ENCODE measurements at places on chromosomes 16 and 17.

GRCh38 chr16:54437921-54438320 lies 151.3 kb upstream of the IRX3 start:
- no peak for DNase-seq

DNA sequence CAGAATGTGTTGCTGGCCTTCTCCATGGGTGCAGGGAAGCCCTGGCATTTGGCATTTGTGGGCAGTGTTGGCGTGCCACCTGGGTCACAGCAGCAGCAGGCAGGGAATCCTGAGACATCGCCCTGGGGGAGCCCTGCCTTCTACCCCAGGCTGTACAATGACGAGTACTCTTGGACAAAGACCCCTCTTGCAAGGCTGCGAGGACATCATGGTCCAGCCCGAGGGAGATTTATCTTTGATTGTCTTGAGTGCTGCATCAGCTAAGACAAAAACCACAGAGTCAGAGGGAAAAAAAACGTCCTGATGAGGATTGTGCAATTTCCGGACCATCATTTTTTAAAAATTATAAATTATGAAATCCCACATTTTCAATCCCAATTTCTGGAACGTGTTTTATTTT lies 3.7 kb downstream of the CRISPLD2 start:
- no peak for DNase-seq

DNA sequence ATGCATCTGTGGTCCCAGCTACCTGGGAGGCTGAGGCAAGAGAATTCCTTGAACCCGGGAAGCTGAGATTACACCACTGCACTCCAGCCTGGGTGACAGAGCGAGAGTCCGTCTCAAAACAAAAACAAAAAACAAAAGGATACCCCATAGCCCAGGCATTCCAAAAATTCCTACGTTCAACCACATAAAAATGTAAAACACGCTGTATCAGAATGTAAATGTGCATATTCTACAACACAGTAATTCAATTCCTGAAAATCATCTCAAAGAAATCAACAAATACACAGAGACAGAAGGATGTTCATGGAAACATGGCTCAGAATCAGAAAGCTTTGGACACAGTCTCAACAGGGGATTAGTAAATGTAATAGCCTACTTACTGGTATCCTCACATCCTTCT lies 33.0 kb downstream of the COG7 start:
- DNase-seq = no peak

GRCh38 chr16:46853713-46854443 lies 22.9 kb upstream of the C16orf87 start:
- no peak for DNase-seq

DNA sequence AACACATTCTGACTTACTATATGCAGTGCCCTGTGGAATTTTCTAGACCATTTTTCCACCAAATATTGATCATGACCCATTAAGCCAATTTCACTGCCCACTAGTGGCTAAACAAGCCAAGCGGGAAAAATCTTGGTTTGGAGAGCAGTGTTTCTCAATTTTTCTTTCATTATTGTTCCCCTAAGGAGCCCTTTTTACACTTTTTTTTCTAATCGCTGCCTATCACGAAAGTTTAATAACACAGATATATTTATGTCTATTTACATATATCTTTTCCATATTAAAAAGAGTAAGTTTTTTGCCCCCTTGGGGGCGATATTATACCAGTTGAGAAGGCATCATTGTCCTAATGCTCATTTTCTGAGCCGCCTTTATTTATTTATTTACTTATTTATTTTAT lies 10.8 kb upstream of the TLCD3B start:
- DNase-seq = no peak

GRCh38 chr16:88926374-88926990 lies 50.5 kb downstream of the CBFA2T3 start:
- DNase-seq = no peak

GRCh38 chr17:7023576-7024401 lies 939 bp downstream of the BCL6B start:
- no peak for DNase-seq

GRCh38 chr17:79142375-79142774 lies 67.8 kb downstream of the ENGASE start:
- DNase-seq = no peak

DNA sequence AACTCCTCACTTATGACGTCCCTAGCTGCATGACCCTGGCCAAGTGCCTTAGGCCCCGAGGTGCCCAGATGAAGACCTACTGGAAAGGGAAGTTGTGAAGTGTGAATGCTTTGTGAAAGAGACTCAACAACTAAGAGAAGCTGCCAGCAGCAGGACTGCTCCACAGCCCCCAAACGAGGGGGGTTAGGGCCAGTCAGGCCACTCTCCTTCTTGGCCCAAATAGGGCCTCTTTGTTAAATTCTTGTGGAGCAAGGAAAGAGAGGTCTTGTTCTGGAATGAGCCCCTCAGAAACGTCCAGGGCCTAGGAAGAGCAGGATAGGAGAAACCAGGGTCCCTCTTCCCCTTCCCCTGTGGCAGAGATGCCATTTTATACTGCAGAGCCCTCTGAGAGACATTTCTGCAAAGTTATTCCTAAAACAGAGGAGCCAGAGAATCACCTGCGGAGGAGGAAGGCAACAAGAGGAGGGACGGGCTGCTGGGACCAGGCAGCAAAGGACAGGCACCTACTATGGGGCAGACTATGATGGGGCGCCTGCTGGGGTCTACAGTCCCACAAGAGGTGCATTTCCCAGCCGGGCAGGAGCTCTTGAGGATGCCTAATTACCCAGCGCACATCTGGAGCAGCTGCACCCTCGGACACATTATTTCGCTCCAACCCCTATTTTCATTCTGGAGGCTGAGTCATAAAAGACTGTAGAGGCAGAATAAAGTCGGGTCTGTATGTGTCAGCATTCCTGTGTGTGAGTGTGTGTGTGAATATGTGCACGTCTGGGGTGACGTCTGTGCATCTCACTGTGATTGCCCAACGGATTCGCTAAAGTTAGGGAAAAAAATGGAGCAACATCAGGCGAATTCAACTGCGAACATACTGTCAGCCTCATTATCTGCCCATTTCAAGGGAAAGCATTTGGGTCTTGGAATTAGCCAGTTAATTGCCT lies 11.4 kb upstream of the HOXB9 start:
- DNase-seq = no peak

- no peak for DNase-seq
These were observed 101.2 kb downstream of the SSH2 start for GRCh38 chr17:29828676-29829284.

DNA sequence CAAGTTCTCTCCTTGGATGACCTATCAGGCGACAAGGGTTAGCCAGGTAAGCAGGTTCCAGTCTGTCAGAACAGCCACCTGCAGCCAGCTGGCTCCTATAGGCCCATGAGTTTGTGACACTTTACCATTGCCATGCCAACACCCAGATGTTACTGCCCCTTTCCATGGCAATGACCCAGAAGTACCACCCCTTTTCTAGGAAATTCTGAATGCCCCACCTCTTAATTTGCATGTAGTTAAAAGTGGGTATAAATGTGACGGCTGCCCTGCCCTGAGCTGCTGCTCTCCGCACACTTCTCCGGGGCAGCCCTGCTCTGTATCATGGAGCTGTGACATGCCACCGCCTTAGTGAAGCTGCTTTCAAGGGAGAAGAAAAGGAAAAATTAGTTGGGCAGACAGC lies 10.0 kb upstream of the SECTM1 start:
- DNase-seq = no peak

- no peak for DNase-seq
These were observed 4.0 kb downstream of the SKA2 start for GRCh38 chr17:59151006-59151405.

GRCh38 chr17:13240851-13241250 lies 223.0 kb upstream of the ELAC2 start:
- DNase-seq = no peak

DNA sequence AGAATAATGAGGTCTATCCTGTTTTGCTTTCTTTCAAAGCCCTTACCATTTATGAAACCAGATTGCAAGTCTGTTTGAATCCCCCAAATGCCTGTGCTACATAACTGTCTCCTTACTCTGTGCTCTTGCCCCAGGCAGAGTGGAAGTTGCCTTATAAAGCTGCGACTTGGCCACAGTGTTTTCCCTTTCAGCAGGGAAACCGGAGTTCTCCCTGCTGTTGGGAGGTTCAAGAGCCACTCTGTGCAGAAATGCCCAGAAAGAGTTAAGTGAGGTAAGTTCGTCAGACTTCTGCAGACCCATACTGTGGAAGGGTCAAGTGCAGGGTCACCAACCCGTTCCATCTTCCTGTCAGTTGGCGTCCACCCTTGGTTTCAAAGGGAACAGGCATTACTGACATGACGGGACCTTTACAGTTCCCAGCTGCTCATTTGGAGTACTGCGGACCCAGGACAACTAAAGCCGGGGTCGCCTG lies 508.9 kb downstream of the WWOX start:
- DNase-seq = no peak

GRCh38 chr16:75219088-75219487 lies 300 bp downstream of the CTRB1 start:
- no peak for DNase-seq

DNA sequence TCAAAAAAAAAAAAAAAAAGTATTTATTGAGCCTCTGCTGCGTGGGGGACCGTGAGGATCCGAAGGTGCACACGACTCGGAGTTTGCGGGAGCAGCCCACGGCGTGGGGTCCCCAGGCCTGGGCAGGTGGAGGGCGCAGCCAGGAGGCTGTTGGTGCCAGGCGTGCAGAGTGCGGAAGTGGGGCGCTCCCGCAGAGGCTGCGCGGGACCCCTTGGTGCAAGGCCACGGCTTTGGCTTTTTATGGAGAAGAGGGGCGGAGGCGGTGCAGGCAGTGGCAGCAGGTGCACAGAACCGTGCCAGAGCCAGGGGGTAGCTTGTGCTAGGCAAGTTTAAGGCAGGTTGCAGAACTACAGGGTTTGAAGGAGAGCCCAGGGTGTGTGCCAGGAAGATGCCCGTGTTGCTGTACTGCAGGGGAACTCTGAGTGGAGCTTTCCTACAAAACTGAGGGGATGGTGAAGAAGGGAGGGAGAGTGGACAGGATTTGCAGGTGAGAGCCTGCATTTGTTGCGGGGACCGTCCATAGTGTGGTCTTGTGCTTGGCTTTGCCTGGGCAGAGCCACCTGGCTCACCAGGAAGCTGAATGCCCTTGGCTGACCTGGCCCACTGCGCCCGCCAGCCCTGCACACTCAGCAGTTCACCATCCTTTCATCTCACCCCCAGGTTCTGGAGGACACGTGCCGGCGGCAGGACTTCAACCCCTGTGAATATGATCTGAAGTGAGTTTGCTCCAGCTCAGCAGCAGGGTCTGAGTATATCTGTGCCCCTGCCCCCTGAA lies 1.3 kb downstream of the ASPSCR1 start:
- DNase-seq = no peak

- DNase-seq = peak; percentile 7
These were observed 744 bp downstream of the CMIP start for GRCh38 chr16:81445143-81445961.

DNA sequence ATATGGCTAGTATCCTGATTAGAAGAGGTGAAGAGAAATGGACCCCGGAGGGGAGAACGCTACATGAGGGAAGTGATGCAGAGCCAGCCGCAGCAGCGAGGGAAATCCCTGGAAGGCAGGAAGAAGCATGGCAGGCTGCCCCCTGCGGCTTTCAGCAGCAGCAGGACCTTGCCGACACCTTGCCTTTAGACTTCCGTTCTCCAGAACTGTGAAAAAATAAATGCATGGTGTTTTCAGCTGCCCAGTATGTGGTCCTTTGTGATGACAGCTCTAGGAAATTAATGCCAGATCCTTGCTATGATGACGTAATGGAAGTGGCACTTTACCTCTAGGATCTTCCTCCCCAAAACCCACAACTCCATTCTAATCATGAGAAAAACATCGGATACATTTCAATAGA lies 9.7 kb upstream of the ZFP1 start:
- no peak for DNase-seq

GRCh38 chr16:25140459-25140858 lies 28.9 kb downstream of the LCMT1 start:
- DNase-seq = no peak

GRCh38 chr16:30096862-30097563 lies 1.0 kb upstream of the YPEL3 start:
- DNase-seq = no peak

- DNase-seq = no peak
These were observed 20.1 kb downstream of the MYBBP1A start for GRCh38 chr17:4534928-4535666.

DNA sequence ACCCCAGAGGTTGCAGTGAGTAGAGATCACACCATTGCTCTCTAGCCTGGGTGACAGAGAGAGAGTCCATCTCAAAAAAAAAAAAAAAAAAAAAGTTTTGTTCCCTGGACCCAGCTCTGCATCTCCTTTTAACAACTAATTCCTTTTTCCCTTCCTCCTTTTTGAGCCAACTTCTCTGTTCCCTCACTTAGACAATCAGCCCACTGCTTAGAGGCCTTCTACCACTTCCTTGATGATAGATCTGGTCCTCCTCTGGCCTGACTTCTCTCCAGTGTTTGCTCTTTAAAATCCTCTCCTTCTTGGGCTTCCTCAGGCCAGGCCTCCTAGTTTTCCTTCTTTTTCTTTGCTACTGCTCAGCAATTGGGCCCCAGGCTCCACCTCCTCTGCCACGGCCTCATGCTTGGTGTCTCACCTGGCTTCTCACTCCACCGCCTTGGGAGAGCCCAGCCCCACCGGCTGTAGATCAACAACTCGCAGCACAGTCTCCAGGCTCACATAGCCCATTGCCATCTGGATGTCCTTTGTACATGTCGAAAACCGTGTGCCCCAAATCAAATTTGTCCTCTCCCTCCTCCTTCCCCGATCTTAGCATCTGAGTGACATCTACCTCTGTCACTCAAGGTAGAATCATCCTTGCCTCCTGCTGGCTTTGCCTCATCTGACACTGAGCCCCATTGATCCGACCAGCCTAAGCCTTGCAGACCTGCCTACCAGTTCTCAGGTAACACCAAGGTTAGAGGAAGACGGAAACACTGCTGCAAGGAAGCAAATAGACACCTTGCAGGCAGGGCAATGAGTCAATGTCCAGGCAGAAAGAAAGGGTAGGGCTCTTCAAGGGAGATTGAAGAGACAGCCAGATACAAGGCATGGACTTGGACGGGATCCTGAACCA lies 17.4 kb downstream of the ARHGAP27 start:
- no peak for DNase-seq

- no peak for DNase-seq
These were observed 96.6 kb downstream of the KIF2B start for GRCh38 chr17:53919356-53919755.

Measured in KG1 (cell line).